ENCODE measurements at places on chromosomes 7 and 10. TPM values are rescaled to one million over a fixed set of nuclear protein-coding genes. Genes with fewer than 3 reads are reported as not detected.

Gene TSPAN15
- total RNA-seq, result 105 TPM

Gene HSPA12A
- total RNA-seq, result 14.2 TPM

Gene GIMAP8
- not detected for total RNA-seq

Gene GTF2IRD1
- 11.6 TPM for total RNA-seq

Gene DRGX
- total RNA-seq, result not detected

Gene OR6V1
- total RNA-seq, result not detected

Gene SFRP5
- 2.4 TPM for total RNA-seq

Gene PLEKHS1
- total RNA-seq, result not detected

Gene XPNPEP1
- total RNA-seq, result 34.0 TPM

Gene PON1
- total RNA-seq, result 0.28 TPM

Gene DMTF1
- 16.7 TPM for total RNA-seq

Gene DNAJC30
- 10.4 TPM for total RNA-seq

Gene CALHM2
- total RNA-seq, result 4.9 TPM

Gene PIP
- total RNA-seq, result not detected

Gene ARHGEF35
- 0.23 TPM for total RNA-seq

Gene FZD8
- total RNA-seq, result 7.5 TPM

Gene TAS2R60
- total RNA-seq, result not detected

Gene AUTS2
- 5.3 TPM for total RNA-seq

Gene COBL
- total RNA-seq, result 4.9 TPM

Gene FGL2
- not detected for total RNA-seq

Gene RASA4B
- 1.8 TPM for total RNA-seq

Gene NRG3
- not detected for total RNA-seq
